ENCODE measurements at places on chromosomes 4 and X.
A peak's percentile ranks its signal among the peaks of the same experiment; 100 is the strongest.

GRCh38 chrX:140249088-140249487 is 255.8 kb downstream of the SOX3 start:
- no peak for DNase-seq

- DNase-seq: peak; percentile 73
Measured at GRCh38 chrX:2690856-2691542, at the start of gene CD99. TSS of gene CD99 (plus strand) at chrX:2691295. CDS start at chrX:2691361, 66 bp downstream.

- DNase-seq: no peak
Measured at GRCh38 chrX:14843666-14844065, 29.2 kb downstream of the FANCB start.

DNA sequence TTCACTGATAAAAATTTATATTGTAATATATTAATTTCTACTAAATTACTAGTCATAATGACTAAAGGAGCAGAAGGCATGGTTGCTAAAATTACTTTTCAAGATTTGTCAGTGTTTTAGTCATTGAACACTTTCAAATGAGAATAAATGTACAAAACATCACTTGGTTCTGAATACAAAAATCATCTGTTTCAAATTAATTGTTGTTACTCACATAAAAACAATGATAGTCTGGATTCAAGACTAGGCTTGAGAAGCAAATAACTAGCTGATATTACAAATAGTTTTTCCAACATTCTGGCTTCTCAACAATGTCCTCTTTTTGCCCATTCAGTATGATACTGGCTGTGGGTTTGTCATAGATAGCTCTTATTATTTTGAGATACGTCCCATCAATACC is 112.5 kb downstream of the ANAPC10 start:
- DNase-seq: no peak

- no peak for DNase-seq
Measured at GRCh38 chr4:108024085-108024877, 34.6 kb downstream of the HADH start.

Measured in activated CD8-positive, alpha-beta memory T cell treated with anti-CD3 and anti-CD28 coated beads for 1 hour (primary cell).